ENCODE measurements at places on chromosomes 1 and 21.

DNA sequence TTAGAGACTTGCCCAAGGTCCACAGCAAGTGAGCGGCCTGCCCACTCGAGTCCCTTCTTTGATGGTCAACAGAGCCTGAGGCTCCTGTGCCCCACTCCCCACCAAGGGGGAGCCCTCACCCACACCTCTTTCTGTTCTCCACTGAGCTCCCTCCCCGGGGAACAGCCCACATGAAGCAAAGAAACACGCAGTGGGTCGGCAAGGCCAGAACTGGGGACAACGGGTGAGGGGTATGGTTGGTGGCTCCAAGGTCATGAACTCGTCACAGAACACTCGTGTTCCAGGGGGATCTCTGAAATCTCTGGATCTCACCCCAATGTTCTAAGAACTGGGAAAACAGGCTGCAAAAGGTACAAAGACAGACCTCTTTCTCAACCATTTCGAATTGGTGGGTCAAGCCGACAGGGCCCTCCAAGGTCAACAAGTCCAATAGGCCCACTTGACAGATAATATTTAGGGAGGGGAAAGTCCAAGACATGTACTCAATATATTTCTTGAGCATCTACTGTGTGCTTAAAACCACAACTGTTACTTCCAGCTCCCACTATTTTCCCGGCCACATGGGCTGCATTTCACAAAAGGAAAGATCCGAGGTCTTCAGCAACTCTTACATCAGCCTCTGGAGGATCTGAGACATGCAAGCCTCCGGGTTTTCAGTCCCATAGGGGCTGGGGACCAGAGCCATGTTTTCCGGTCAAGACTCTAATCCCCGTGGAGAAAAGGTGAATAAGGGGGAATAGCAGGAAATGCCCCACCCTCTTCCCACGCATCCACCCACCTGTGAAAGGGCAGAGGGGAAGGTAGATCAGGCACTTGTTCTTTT is 1.1 kb upstream of the RAP1GAP start:
- DNase-seq: no peak

- no peak for DNase-seq
These were observed 111.7 kb upstream of the IPO9 start for GRCh38 chr1:201717286-201717685.

GRCh38 chr21:15713412-15713811 is 16.4 kb upstream of the USP25 start:
- no peak for DNase-seq

- DNase-seq: no peak
These were observed 20.6 kb upstream of the ITLN1 start for GRCh38 chr1:160905617-160905989.

- DNase-seq: no peak
These were observed at the start of gene NEK7 for GRCh38 chr1:198156745-198157240. Gene NEK7 (plus strand): TSS chr1:198156998. CDS start chr1:198232581, 75,583 bp downstream.

DNA sequence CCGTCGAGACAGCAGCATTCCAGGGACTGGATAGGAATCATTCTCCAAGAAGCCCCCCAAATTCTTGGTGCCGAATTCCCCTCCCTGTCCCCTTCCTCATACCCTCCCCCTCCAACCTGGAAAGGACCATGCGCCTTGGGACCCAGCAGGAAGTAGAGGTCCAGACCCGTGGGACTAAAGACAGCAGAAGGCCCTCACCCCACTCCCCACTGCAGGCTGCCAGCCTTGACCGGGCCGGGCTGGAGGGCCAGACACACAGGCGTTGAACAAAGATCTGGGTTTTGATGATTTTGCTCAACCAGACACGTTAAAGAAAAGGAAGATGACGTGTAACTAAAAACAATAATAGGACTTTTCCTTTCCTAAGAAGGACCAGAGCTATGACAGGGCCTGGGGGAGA is 286.5 kb downstream of the NPHP4 start:
- DNase-seq: no peak

DNA sequence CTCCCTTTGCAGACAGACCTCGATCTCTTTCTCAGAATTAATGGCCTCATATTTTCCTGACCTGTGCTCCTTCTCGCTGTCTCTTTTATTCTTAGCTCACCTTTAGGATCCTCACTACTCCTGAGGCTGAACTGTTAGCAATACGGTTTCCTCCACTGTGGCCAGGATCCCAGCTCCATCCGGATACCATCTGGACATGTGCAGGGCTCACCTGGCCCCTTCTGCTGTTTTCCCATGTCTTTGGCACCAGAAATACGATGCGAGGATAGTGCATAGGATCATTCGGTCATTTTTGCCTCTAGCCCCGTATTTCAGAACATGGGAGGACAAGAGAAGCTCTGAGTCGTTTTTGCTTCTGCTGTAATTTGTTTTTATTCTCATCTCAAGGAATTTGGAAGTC is 108.5 kb upstream of the KIF26B start:
- DNase-seq: no peak

- DNase-seq: no peak
These were observed 37.6 kb downstream of the RGS5 start for GRCh38 chr1:163165119-163165518.

DNA sequence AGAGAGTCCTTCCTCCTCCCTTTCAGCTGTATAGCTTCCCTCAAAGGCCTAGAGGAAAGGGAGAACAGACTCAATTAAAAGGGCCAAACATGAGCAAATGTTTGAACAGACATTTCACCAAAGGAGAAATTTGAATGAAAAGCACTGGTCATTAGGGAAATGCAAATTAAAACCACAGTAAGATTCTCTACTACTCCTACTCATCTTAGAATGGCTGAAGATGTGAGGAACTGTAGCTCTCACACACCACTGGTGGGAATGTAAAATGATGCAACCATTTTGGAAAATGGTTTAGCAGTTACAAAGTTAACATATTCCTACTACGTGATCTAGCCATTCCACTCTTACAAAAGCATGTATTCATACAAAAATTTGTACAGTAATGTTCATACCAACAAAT is 253.0 kb upstream of the HOOK1 start:
- no peak for DNase-seq

- no peak for DNase-seq
These were observed 18.6 kb upstream of the BMP8A start for GRCh38 chr1:39472826-39473225.

All from stimulated activated CD8-positive, alpha-beta memory T cell treated with anti-CD3 and anti-CD28 coated beads, Interleukin-4, amount 100 ng/mL, for 1 hour (primary cell).